Stimulated activated CD4-positive, alpha-beta T cell treated with anti-CD3 and anti-CD28 coated beads, Interleukin-12 subunit alpha, Interleukin-12 subunit beta, amount 100 ng/mL, for 48 hours (primary cell): ENCODE measurements at places on chromosomes 1 and 21.

- DNase-seq = no peak
Observed at GRCh38 chr21:42242611-42243010, 23.7 kb downstream of the ABCG1 start.

DNA sequence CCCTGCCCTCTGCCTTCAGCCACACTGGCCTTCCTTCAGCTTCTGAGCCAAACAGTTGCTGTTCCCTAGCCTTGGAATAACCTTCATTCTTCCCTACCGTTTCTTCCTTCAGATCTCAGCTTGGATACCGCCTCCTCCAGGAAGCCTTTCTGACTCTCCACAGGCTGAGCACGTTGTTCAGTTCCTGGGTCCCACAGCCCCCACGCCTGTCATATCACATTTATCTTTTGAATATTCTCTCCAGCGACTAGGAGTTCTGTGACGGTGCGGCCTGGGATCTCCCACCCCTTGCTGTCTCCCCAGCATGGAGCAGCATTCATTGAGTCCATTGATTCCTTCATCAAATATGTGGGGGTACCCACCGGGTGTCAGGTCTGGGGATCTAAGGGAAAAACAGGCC, 39.2 kb downstream of the EPHA2 start:
- DNase-seq = no peak

GRCh38 chr1:7564137-7564536, 207.0 kb upstream of the VAMP3 start:
- no peak for DNase-seq

GRCh38 chr1:66500301-66500700, 33.7 kb upstream of the SGIP1 start:
- DNase-seq = no peak

DNA sequence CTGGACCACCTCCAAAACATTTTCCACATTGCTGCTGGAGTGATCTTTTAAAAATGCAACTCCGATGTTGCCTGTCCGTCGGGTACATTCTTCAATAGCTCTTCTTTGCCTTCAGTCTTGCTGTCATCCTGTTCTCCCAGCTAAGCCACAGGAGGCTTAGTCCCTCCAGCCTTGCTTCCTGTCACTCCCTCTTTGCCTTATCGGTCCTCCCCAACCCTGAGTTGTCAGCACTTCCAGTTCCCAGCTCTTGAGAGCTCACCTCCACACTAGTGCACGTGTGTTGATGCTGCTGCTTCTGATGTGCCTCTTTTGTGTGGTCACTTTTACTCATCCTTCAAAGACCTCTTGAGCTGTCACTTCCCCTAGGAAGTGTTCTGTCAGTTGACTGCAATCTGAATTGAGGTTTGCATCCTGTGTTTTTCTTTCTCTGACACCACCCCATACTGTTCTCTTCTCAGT, 15.3 kb downstream of the UCK2 start:
- DNase-seq = no peak

- DNase-seq = no peak
Observed at GRCh38 chr1:59506952-59507351, 210.1 kb downstream of the FGGY start.

DNA sequence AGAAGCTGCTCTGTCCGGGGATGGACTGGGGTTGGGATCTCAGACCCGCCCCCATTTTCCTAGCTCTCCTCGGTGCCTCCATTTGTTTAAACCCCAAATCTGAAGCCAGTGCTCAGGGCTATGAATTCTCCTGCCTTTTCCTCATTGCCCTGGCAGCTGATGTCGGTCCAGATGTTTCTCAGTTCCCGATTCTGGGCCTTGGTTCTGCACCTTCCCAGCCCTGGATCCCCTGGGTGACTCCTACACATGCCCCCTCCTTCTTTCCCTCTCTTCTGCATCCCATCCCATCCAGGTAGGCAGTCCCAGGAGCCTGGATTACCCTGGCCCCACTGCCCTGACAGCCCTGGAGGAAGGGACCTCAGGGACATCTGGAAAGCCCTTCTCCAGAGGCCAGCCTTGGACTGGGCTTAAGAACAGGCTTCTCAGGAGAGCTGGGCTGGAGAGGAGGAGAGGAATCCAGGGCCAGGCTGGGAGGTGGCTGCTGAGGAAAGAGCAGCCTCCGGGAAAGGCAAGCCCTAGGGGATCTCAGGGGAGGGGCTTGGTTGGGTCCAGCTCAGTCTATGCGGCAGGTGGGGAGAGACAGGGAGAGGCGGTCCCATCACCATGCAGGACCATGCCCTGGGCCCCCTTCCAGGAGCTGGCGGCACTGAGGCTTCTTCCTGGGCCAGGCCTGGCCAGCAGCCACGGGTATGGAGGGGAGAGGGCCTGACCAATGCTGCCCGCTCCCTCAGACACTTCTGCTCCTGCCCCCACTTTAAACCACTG, 6.8 kb upstream of the EPS8L3 start:
- DNase-seq = no peak

GRCh38 chr1:29640428-29640785, 404.1 kb downstream of the PTPRU start:
- DNase-seq = no peak

DNA sequence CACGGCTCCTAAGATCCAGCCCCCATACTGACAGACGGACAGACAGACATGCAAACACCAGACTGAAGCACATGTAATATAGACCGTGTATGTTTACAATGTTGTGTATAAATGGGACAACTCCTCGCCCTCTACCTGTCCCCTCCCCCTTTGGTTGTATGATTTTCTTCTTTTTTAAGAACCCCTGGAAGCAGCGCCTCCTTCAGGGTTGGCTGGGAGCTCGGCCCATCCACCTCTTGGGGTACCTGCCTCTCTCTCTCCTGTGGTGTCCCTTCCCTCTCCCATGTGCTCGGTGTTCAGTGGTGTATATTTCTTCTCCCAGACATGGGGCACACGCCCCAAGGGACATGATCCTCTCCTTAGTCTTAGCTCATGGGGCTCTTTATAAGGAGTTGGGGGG, 23.2 kb downstream of the TMEM53 start:
- DNase-seq = no peak

DNA sequence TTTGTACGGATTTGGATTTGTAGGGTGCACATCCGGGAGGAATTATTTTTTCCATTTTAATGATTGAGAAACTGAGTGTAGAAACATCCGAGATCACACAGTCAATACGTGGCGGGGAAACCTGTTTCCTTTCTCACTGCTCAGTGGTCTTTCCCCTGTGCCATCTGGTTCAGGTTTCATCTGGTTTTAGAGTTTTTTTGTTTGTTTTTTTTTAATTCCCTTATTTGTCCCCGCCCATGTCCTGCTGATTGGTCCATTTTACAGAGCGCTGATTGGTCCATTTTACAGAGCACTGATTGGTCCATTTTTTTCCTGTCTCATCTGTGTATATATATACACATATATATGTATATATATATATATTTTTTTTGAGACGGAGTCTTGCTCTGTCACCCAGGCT, 6.0 kb downstream of the TRPM2 start:
- DNase-seq = no peak

DNA sequence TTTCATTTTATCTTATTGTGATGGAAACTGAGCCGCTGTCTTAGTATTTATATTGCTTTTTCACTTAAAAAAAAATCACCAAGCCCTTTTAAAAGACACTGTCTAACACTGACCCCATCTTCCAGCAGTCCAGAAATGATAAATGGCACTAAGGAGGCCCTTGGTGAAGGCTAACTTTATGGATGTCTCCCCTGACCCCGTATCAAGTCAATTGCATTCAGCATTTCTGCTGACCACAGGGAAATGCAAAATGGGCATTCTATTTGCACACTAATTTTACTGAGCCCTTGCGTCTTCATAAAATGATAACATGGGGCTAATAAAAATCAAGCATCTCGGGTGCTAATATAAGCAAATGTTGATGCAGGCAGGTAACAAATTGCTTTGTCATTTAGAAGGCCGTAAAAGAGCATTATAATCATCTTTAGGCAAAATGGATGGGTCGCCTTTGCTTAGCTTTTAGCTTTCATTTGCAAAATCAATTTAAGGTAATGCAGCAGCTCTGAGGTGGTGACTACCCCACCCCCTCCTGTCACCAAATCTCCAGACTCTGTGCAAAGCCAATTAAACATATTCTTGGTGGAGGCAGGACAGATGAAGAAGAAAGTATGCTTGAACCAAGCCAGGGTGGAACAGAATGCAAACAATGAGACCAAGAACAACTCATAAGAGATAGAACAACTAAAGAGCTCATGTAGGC, 110.8 kb downstream of the BEND5 start:
- no peak for DNase-seq

- no peak for DNase-seq
Observed at GRCh38 chr1:42358791-42359190, 21.8 kb upstream of the RIMKLA start.

GRCh38 chr1:62128745-62129144, 65.9 kb upstream of the L1TD1 start:
- DNase-seq = no peak

DNA sequence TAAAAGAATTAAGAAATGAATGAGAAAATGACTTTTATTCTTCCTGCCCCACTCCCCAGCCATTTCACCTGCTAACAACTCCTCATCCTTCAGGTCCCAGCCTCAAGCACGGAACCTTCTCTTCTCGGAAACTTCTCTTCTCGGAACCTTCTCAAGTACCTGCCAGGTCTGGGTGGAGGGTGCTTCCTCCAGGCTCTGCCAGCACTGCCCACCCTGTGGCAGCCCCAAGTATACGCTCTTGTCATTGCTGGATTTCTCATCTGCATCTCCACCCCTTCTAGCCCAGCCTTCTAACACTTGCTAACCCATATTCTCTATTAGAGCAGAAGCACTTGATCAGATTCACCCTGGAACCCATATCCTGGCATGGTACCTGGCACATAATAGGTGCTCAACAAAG, 3.9 kb upstream of the IFFO2 start:
- DNase-seq = no peak

DNA sequence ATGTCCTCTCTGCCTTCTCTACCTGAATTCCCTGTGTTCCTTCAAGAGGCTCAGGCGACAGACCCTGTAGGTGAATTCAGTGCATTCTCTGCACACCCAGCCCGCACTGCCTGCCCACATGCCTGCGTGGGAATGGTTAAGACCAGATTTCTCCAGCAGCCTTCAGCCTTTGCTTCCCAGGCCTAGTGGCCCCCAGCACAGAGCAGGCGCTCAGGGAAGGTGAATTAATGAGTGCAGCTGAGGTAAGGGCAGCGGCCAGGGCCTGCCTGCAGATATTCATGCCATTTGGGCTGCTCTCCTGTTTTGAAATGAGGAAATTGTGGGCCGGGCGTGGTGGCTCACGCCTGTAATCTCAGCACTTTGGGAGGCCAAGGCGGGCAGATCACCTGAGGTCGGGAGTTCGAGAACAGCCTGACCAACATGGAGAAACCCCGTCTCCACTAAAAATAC, 45.5 kb downstream of the IER5 start:
- no peak for DNase-seq

DNA sequence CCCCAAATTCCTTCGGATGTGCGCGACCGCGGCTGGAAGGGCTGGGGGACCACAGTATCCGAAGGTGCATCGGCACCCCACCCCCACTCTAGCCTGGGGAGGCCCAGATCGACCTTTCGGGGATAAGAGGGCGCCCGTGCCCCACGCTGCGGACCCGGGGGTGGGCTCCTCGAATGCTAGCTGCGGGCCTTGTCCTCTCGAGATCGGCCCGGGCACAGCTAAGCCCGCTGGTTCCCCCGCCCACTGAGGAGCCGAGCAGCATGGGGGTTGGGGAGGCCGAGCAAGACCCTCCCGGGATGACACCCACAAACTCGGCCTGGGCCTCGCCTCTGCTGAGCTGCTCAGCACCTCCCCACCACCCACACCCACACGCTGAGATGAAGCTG, 653 bp upstream of the IFFO2 start:
- DNase-seq = no peak

DNA sequence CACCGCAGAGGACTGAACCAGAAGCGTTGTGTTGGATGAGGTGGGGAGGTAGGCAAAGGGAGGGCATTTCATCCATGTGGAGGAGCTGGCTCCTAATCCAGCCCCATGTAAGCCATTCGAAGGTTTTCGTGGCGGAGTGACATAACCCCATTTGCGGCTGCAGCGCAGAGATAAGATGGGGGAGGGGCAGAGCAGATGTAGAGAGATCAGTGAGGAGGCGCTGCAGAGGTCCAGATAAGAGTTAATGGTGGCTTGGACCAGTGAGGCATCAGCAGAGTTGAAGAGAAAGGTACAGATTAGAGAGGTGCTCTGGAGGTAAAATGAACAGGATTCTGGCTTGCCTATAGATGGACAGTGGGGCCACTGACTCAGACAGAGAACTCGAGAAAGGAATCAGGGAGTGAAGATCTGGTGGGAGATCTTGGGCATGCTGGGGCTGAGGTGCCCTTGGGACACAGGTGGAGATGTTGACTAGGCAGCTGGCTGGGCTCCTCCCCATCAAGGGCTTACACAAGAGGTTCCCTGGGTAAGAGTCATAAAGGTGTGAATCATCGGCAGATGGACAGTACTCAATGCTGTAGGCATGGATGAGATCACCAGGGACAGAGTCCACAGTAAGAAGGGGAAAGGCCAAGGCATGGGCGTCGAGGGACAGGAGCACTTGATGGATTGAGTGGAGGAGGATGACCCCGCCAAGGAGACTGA, 7.8 kb upstream of the PTPRF start:
- DNase-seq = no peak

GRCh38 chr1:237324226-237324625, 282.2 kb downstream of the RYR2 start:
- DNase-seq = no peak

DNA sequence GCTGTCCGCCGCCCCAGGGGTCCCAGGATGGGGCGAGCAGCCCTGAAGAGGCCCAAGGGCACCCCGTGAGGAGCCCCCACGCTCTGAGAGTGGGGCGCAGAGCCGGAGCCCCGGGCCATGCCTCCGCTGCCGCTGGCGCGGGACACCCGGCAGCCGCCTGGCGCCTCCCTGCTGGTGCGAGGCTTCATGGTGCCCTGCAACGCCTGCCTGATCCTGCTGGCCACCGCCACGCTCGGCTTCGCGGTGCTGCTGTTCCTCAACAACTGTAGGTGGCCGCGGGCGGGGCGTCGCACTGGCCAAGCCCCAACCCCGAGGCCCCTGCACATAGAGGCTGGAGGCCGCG, 14.5 kb downstream of the AGRN start:
- DNase-seq = no peak

DNA sequence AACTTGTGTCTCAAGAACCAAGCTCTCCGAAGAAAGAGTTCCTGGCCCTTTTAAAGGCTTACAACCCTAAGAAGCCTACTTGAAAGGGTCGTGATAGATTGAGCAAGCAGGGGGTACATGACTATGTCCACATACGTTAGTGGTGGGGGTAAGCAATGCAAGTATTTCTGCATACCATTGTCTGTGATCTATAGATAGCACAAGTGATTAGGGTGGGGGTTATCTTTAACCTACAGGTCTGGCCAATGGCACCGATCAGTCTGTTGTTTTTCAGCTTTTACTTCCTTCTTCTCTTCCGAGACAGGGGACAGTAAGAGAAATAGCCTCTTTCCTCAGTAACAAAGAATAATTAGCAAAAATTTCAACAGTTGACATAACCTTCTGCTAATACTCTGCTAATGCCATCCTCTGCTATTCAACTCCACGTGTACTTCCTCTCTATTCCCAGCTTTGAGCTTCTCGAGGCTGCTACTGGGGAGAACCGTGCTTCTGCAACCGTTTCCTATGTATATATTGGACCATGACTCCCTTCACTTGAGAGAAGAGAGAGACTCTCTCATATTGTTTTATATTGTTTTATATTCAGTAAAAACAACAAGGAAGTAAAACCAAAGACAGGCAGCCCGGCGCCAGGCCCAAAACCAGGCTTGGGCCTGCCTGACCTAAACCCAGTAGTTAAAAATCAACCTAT, 727.7 kb upstream of the NCAM2 start:
- no peak for DNase-seq

GRCh38 chr1:65440322-65440900, 19.9 kb downstream of the LEPR start:
- DNase-seq = no peak

GRCh38 chr1:62481681-62482080, 44.8 kb downstream of the USP1 start:
- DNase-seq = no peak
